Gastroesophageal sphincter (tissue), 4 donors: ENCODE measurements at places on chromosomes 1 and 21. TPM values are rescaled to one million over a fixed set of nuclear protein-coding genes. Genes with fewer than 3 reads are reported as not detected.

PYHIN1 gene
- 1.2 TPM for total RNA-seq

OR2T2 gene
- total RNA-seq = not detected

PYGO2 gene
- total RNA-seq = 27.4 TPM

OTUD3 gene
- 9.0 TPM for total RNA-seq

SLC25A24 gene
- 25.2 TPM for total RNA-seq

DNA sequence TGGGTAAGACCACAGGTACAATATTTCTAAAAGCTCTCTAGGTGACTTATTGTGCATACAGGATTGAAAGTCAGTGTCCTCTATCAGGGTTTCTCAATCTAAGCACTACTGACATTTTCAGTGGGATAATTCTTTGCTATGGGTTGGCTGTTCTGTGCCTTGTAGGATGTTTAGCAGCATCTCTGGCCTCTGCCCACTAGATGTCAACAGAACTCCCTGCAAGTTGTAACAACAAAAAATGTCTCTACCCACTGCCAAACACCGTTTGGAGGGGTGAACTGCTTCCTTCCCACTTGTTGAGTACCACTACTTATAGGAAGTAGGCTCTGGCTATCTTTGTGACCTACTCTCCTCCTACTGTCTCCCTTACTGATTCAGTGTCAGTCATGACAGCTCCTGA, 90.1 kb upstream of the ZRANB2 start:
- ATAC-seq = no peak

- no peak for ATAC-seq
These were observed 182.4 kb downstream of the MIS18A start for GRCh38 chr21:32096411-32096810.

- no peak for ATAC-seq
These were observed 94.5 kb downstream of the PTPRU start for GRCh38 chr1:29330856-29331255.

DNA sequence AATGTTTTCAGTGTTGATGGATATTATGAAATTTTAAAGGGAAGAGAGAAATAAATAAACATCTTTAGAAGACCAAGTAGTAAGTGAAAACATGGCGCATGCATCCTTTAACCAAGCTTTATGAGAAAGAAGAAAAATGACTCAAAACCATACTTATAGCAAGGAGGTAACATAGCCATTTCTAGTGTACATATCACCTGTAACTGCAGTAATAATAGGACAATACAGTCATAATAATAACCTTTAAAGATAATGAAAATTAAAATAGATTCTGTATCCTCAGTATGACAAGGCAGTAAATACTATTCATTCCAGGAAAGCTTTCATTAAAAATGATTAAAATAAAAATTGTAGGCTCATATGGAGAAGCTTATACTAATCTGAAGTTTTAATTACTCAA, 141.2 kb downstream of the COL24A1 start:
- ATAC-seq = no peak

DNA sequence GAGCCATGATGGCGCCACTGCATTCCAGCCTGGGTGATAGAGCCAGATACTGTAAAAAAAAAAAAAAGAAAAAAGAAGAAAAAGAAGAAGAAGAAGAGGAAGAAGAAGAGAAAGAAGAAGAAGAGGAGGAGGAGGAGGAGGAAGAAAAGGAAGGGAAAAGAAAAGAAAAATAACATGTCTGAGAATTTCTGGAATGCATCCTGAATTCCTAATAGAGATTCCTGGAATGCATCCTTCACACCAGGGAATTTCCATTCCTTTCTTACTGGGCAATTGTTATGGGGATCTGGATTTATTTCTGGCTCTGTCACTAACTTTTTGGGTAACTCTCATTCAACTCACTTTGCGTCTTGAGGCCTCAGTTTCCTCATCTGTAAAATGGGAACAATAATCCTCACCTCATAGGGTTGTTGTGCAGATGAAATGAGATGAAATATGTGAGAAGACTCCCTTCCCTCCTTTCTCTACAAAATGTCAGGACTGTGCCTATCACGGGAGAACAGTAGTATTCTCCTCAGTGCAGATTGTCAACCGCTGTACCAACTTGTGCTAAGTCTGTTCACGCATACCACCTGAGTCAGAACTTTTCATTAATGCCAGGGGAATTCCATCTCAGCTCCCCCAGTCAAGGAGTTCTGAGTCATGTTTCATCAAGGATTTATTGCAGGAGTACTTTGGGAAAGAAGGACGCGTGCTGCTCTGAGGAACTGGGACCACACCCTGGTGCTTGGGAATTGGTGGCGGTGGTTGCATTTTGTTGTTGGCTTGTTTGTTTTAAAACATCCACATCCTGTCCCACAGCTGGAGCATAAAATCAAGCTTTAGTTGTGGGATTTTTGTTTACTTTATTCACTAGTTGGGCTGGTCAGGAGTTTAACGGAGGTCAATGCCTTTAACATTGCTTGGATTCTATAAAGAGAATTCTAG, 42.4 kb upstream of the ROR1 start:
- ATAC-seq = peak; percentile 67

GRCh38 chr1:203239081-203239480, 9.6 kb upstream of the CHIT1 start:
- ATAC-seq = no peak

- ATAC-seq = peak; percentile 22
These were observed 151.2 kb downstream of the OMA1 start for GRCh38 chr1:58395355-58395754.

- no peak for ATAC-seq
These were observed 1038.1 kb upstream of the ADGRL4 start for GRCh38 chr1:80044662-80045061.

DNA sequence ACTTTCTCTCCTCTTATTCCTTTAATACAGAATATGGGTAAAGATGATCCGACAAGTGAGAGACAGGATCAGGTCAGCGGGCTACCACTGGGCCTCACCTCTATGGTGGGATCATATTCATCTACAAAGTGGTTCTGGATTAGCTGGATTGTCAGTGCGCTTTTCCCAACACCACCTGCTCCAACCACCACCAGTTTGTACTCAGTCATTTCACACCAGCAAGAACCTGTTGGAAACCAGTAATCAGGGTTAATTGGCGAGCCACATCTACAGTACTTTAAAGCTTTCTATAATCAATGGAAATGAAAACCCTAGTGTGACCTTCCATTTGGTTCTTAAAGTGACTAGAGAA, 643 bp downstream of the NRAS start:
- no peak for ATAC-seq

GRCh38 chr1:43908858-43909257, 24.7 kb upstream of the ARTN start:
- ATAC-seq = no peak
